HCT116 (cell line): ENCODE measurements at places on chromosomes 7 and 10.

- no peak for DNase-seq
These were observed 106.3 kb downstream of the GRK5 start for GRCh38 chr10:119313644-119314043.

GRCh38 chr7:47498229-47499056 lies 83.5 kb downstream of the TNS3 start:
- no peak for DNase-seq

DNA sequence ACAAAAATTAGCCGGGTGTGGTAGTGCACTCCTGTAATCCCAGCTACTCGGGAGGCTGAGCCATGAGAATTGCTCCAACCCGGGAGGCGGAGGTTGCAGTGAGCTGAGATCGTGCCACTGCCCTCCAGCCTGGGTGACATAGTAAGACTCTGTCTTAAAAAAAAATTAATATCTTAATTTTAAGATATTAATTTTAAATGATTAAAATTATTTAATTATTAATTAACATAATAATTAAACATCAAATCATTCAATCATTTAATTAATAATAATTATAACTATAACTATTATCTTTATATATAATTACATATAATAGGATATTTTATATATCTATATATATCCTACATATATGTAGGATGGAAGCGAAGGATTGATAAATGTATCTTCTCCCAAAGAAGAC lies 1.8 kb upstream of the HK1 start:
- DNase-seq, result no peak

DNA sequence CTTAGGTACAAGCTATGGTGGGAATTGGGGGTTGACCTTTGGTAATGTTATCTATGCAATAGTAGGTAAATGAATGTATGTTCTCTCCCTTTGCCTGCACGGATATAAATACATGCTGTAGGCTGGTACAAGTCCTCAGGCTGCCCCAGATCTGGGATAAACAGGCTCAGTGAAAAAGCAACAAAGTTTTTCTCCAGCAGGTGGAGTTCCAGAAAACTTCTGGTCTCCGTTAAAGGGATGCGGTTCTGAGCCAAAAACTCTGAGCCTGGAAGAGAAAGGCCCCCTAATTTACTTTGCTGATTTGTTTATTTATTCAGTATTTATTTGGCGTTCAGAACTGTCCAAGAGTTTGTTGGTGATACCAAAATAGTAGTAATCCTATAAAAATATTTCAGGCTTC lies 204.7 kb downstream of the ADRA2A start:
- DNase-seq, result peak; percentile 4

- DNase-seq, result no peak
These were observed 542.0 kb downstream of the TNS3 start for GRCh38 chr7:47039904-47040303.

- no peak for DNase-seq
These were observed 1.7 kb upstream of the SH2B2 start for GRCh38 chr7:102284891-102285539.

DNA sequence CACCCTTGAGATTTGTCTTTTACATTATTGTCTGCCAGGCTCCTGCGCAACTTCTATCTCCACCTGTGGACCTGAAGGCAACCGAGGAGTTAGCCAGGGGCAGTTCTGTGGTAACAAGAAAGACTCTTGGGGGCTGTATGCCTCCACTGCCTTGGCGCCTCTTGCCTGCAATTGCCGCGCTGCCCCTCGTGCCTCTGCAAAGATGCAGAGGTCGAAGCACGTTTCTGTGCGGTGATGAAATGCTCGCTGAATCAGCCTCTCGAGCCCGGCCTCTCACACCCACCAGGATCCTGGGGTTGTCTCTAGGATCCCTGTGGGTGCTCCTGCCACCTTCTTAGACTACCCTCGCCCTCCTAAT lies 486 bp upstream of the LHFPL3 start:
- DNase-seq, result no peak

DNA sequence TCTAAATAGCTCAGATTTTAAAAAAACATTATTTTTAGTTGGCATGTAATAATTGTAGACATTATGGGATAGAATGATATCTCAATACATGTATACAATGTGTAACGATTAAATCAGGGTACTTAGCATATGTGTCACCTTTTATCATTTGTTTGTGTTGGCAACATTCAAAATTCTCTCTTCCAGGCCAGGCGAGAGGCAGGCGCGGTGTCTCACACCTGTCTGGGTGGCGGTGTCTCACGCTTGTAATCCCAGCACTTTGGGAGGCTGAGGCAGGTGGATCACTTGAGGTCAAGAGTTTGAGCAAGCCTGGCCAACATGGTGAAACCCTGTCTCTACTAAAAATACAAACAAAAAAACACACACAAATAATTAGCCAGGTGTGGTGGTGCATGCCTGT lies 151.7 kb downstream of the RTKN2 start:
- no peak for DNase-seq

- DNase-seq, result no peak
These were observed 8.1 kb downstream of the ADAP1 start for GRCh38 chr7:946256-946996.

DNA sequence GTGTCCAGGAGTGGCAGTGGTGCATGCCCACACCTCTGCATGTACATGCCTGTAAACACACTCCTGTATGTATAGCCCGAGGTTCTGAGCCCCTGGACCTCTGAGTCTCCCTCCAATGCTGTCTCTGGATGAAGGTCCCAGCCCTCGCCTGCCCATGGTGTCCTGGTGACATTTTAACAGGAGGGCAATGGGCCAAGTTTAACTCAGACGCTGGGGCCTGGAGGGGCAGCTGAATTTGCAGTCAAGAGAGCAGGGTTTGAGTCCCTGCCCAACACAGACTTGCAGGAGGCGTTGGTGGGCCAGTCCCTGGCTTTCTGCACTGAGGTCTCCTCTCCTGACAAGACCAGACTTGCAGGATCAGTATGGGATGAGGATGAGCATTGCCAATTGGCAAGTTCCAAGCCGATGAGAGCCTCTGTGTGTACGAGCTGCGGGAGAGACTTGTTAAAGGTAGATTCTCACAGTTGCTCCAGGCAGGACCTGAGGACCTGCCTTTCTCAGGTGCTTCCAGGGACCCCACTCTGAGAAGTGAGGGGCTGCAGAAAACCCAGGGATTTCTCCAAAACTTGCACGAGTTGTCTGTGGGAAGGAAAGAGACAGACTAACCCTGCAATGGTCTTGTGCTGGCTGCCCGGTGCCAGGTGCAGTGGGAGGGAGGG lies 141.9 kb downstream of the ELFN1 start:
- no peak for DNase-seq

- DNase-seq, result no peak
These were observed 65.9 kb downstream of the DENND11 start for GRCh38 chr7:141636053-141636452.

DNA sequence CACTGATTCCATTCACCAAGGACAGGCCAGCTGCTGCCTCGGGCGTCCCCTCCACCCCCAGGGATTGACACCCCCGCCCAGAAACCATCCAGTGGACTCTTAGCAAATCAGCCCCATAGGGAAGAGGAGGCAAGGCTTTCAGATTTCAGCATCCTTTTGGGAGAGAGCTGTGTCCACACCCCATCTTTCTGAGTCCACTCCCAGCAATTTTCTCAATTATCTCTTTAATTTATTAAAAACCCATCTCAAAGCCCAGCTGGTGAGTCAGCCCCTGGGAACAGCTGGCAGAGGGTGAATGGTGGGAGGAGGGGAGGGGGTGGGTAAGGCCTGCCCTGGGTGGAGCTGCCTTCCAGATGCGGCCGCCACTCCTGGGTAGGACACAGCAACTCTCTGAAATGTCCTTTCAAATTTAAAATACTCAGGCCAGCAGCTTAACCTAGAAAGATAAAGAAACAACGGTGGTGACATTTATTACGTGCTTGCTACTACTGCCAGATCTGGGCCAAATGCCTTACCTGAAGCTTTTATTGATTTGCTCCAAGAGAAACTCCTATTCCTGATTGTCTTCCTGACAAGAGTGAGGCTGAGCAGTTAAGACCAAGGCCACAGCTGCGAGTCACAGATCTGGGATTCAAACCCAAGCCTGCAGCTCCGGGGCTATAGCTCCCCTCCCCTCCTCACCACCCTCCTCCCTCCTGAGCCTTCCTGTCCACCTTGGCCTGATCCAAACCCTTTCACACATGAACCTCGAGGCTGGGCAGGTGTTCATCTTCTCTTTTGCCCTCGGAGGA lies 120.4 kb downstream of the RGS10 start:
- no peak for DNase-seq

DNA sequence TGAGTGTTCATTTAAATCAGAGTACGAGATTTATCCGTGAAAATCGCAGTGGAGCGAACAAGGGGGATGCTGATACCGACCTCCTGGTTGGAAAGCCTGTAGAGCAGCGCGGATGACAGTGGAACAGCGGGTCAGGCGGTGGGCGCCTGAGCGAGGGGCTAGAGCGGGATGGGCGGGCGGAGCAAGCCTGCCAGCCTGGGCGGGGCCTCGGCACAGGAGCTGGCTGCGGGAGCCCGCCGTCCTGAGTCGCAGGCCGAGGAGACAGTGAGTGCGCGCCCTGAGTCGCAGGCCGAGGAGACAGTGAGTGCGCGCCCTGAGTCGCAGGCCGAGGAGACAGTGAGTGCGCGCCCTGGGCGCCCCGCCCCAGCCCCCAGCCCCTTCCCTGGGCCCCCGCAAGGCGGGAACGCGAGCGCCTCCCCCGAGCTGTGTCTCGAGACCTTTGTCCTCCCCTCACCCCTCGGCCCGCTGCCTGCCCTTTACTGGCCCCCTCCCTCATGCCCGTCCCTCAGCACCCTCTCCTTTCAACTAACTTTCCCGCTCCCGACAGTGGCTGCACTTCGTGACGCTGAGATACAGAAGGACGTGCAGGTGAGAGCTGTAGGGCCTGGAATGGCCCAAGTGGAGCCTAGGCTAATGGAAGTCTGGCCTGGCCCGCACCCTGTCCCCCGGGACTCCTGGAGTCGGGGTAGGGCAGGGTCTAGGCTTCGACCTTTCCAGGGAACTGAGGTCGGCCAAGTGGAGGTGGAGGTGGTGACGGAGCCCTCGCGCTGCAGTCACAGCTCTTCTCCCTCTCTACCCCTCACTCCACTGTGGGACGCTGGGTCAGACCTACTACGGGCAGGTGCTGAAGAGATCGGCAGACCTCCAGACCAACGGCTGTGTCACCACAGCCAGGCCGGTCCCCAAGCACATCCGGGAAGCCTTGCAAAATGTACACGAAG lies at the start of gene AS3MT:
AS3MT (plus strand) TSS at position 213 of the 941 bp plus-strand sequence; CDS start at position 336, 123 bp downstream.
- no peak for DNase-seq

DNA sequence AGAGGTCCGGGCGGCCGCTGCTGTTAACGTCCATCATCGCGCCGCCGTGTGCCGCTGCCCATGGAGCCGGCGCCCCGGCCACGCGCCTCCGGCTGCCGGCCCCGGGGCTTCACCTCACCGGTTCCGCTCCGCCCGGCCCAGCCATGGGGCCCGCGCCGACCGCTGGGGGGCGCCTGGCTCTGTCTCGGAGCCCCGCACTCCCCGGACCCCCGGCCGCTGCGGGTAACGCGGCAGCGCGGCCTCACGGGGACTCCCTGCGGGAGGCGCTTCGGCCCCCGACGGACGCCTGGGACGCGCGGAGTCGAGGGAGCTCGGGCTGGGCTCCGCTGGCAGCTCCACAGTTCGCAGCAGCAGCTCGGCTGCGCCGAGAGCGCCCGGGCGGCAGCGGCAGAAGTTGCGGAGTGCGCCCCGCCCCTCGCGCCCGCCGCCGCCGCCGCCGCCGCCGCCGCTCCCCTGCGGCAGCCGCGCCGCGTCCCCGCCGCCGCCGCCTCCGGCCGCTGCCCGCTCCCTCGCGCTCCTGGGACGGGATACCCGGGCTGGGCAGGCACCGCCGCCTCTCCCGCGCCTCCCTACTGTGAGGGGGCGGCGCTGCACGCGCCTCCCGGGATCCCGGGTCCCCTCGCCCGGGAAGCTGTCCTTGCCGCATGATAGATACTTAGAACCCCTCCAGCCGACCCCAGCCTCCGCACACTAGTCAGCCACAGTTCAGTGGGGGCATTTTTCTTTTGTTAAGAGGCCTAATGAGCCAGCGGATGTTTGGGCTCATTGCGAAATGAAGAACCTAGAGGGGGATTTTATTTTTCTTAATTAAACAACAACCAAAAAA lies at the start of gene HTR7:
HTR7 (minus strand) TSS at position 405 of the 826 bp plus-strand sequence; CDS start at position 37, 368 bp downstream.
- DNase-seq, result no peak

- DNase-seq, result no peak
These were observed 31.4 kb downstream of the LRRC17 start for GRCh38 chr7:102944241-102944640.

- DNase-seq, result no peak
These were observed 42.1 kb downstream of the EBF3 start for GRCh38 chr10:129921801-129922597.

GRCh38 chr10:34113504-34114225 lies 701.4 kb downstream of the PARD3 start:
- no peak for DNase-seq

GRCh38 chr7:107147464-107148393 lies 21.1 kb upstream of the HBP1 start:
- peak; percentile 34 for DNase-seq

- DNase-seq, result no peak
These were observed 9.3 kb upstream of the MYL7 start for GRCh38 chr7:44150466-44150832.

DNA sequence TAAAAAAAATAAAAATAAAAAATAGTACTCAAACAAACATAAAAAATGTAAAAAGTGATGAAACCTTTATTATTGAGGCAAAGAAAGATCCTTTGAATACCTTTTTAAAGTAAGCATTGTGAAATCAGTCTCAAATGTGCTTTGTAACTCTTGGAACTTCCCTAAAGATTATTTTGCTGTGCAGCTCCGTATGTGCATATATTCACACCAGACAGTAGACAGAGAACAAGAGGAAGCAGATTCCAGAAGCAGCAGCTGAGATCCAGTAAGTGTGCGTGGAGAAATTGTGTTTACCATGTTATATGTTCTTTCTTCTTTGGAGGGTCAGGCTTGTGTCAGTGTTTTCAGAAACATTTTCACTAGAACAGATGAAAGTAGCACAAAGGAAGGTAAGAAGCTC lies 324.9 kb downstream of the AGMO start:
- no peak for DNase-seq

DNA sequence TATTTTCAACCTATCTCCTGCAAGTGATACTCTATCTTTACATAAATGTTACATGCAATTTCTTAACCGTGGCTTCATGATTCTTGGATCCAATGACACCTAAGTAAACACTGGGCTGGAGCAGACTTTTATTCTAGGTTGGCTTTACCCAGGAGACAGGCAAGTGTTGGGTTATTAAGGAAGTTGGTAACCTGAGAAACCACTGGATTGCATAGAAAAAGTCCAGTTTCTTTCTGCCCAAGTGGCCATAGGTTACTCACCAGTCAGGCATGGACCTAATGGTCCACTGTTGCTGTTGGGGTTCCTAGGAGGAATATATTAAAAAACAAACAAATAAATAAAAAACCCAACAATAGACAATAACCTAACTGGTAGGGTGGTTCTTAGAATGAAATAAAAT lies 112.8 kb downstream of the SEMA3D start:
- no peak for DNase-seq
